Hippocampal formation (tissue), 2 donors: ENCODE measurements at places on chromosomes 3 and 15.

DNA sequence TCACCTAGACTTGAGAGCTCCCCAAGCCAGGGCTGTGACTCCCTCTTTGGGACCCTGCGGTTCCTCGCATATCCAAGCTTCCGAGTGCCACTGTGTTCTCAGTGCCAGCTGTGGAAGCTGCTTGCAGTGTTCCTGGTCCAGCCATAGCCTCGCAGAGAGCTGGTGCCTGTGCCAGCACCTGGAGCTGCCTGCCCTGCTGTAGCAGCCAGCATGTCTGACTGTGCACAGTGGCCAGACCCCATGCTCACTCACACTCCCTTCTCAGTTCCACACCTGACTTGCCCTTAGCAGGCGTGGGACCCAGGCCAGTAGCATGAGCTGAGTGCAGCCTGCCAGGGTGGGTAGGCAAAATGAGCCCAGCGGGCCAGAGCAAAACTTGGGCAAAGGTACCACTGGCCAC, 25.3 kb downstream of the LRRC49 start:
- DNase-seq = no peak

- no peak for DNase-seq
Observed at GRCh38 chr3:171266034-171266739, 194.0 kb downstream of the TNIK start.

- no peak for DNase-seq
Observed at GRCh38 chr3:14414846-14415464, 12.5 kb downstream of the SLC6A6 start.

GRCh38 chr15:82551646-82552247, 11.5 kb upstream of the RPS17 start:
- DNase-seq = no peak

- no peak for DNase-seq
Observed at GRCh38 chr3:69288161-69288895, 97.6 kb downstream of the FRMD4B start.
